ENCODE measurements at places on chromosomes 3 and 15.

DNA sequence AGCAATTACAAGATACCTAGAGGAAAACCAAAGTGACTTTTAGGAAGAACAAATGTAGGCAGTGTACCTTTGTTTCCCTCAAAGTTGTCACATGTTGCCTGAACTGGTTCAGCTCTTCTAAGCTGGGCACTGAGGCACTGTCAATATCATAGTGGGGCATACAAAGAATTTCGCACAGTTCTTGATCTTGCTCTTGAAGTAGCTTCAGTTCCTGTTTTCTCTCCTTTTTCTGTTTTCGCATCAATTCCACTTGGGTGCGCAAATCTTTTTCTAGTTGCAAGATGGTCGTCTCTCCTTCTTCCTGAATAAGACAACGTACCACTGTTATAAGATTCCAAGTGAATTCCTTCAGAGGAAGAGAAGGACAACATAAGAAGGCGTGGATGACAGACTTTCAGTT lies 12.7 kb downstream of the PRC1 start:
- no peak for DNase-seq

GRCh38 chr3:8851703-8852102 lies 82.3 kb upstream of the OXTR start:
- DNase-seq, result peak; percentile 98

DNA sequence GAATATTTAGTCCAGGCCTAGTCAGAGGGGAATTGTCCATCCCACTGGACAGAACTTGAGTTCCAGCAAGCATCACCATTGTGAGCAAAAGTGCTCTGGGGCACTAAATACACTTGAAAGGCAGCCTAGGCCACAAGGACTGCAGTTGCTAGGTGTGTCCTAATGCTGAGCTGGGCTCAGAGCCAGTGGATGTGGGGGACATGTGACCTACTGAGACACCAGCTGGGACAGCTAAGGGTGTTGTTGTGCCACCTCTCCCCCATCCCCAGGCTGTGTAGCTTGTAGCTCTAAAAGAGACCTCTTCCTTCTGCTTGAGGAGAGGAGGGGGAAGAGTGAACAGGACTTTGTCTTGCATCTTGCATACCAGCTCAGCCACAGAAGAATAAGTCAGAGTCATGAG lies 120.9 kb downstream of the DTWD1 start:
- no peak for DNase-seq

DNA sequence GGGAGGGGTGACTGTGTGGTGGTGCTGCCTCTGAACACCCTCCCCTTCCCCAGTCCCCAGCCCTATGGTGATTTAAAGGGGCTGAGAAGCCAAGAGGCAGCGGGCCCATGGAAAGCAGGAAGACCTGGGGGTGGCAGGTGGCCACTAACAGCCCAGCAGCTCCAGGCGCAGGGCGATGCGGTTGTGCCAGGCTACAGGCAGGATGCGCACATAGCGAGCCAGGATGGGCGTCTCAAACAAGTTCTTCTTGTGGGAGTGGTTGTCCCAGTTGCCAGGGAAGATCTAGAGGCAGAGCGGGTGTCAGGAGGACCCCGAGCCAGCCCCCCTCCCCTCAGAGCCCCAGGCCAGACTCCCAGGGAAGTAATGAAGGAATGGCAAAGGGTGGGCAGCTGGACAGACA lies 3.9 kb upstream of the HAPLN3 start:
- DNase-seq, result no peak

DNA sequence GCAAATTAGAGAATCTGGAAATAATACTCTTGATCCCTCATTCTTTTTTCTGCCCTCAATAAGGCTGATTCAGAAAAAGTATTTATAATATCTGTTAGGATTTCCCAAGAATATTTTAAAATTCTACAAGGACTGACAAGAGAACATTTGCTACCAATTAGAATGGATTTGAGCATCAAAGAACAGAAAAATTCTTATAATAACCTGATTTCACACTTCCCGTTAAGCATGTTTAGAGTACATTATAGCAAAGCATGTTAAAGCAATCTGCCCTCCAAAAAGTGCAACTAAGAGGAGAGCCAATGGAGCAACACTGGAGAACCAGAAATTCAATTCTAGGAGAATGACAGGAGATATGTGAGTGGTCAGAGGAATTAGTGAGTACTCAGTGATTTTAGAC lies 57.2 kb downstream of the THBS1 start:
- DNase-seq, result no peak

DNA sequence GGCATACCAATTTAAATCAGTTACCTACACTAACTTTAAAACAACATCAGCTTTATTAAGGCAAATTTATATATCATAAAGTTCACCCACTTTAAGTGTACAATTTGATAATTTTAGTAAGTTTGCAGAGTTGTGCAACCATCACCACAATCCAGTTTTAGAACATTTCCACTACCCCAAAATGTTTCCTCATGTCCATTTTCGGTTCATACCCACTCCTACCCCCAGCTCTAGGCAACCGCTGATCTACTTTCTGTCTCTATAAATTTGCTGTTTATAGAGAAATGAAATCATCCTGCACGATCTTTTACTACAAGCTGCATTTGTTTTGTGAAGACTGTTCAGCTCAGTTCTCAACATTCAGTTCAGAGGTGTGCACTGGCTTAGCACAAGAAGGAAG lies 31.5 kb upstream of the FAM81A start:
- no peak for DNase-seq

DNA sequence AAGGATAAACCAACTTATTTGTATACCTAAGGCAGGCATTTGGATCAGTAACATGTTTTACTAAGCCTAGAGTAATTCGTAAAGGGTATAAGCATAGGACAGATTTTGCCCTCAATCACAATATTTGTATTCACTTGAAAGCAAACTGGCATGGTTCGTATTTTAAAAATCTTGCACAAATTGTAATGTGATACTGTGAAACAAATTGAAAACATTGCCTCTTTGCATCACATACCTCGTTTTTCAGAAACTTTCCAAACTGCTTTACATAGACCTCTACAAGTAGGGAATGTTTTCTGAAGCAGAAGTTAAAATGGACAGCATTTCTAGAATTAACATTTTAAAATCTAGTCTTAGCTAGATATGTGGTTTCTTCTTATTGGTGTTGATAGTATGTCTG lies 11.6 kb downstream of the KBTBD8 start:
- no peak for DNase-seq

- no peak for DNase-seq
These were observed 456.3 kb downstream of the GABRG3 start for GRCh38 chr15:27427276-27427675.

GRCh38 chr3:188111002-188111584 lies 42.9 kb upstream of the LPP start:
- DNase-seq, result no peak

GRCh38 chr15:95085056-95085455 lies 853.7 kb downstream of the MCTP2 start:
- peak; percentile 1 for DNase-seq

- DNase-seq, result no peak
These were observed 1.1 kb upstream of the PLSCR2 start for GRCh38 chr3:146470425-146470990.

GRCh38 chr3:100023595-100023994 lies 90.7 kb downstream of the FILIP1L start:
- DNase-seq, result no peak

- DNase-seq, result no peak
These were observed 78.8 kb downstream of the DLG1 start for GRCh38 chr3:197219619-197220018.

DNA sequence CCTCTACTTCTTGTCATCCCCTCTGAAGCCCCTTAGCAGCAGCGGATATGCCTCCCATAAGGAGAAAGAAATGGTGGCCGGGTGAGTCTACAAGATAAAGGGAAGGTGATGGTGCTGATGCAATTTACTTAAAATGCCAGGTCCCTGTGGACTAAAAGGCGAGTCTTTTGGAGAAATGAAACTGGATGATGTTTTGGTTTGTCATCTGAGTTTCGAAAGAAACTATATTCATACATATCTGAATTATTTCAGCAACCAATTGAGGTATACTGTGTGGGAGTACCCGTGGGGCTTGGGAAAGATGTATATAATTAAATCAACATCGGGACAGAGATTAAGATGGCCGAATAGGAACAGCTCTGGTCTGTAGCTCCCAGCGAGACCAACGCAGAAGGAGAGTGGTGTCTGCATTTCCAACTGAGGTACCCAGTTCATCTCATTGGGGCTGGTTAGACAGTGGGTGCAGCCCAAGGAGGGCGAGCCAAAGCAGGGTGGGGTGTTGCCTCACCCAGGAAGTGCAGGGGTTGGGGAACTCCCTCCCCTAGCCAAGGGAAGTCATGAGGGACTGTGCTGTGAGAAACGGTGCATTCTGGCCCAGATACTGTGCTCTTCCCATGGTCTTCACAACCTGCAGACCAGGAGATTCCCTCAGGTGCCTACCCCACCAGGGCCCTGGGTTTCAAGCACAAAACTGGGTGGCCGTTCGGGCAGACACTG lies 210.6 kb upstream of the CHRM5 start:
- DNase-seq, result no peak
